ENCODE measurements at places on chromosomes 7 and 10.

DNA sequence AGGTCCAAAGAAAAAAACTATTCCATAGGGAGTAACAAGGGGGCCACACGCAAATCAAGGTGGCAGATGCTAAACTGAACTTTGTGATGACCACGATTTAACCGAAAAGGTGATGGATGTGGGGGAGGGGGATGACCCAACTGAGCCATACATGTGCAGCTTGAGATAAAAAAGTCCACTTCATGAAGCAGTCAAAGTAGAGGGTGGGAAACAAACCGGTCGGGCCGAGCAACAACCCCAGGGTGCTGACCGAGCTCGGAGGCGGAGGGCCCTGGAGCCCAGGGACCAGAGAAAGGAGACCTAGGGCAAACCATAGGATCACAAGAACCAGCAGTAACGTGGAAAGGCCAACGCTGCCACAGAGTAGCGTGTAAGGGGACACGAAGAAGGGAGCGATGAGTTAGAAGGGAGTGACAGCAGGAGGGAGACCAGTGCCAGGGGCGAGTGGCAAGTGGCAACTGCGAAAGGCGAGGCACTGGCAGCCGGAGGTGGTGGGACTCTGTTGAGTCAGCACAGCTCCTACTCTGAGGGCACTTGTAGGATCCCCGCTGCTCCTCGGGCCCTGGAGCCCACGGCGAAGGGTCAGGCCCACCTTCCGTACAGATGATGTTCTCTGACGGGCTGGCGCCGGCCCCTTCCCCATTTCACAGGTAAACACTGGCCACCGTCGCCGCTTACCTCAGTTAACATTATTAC is 540 bp downstream of the SNX13 start:
- peak; percentile 61 for DNase-seq

GRCh38 chr7:85773116-85773728 is 586.4 kb upstream of the SEMA3D start:
- no peak for DNase-seq

DNA sequence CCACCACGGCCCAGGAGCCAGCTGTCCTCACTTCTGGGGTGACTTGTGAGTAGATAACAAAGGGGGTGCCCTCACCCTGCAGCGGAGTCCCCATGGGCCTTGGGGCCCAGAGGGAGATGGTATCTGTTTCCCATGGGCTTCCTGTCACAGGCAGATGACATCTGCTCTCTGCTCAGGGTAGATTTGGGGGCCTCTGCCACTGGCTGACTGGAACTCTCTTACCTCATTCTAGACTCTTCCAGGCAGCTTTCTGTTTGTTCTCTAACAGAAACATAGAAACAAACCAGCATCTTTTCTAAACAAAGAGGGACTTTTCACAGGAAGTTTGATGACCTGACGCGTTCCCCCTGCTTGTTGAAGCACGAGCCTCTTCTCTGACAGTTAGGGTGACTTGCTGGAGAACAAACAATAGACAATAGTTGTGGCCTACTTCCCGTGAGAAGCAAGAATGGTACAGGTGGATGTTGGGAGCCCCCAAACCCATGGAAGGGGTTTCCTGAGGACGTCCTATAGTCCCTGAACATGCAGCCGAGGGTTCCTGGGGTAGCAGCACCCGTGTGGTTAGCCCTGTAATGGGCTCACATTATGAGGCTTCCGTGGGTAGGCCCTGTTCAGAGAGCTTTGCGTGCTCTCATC is 61.6 kb downstream of the GRK5 start:
- DNase-seq, result peak; percentile 42

DNA sequence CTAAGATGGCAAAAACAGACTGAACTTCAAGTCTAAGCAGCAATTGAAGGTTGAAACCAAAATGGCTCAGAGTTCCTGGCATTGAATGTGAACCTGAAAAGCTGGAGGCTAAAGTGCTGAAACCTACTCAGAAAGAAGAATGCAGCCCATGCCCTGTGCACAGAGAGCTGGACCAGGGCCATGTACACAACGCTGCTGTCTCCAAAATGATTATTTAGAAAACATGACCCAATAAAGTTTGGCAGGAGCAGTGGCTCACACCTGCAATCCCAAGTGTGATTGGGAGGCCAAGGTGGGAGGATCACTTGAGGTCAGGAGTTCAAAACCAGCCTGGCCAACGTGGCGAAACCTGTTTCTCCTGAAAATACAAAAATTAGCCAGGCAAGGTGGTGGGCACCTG is 158.9 kb downstream of the AKR1D1 start:
- no peak for DNase-seq

GRCh38 chr10:30554440-30554825 is 75.1 kb downstream of the LYZL2 start:
- DNase-seq, result no peak

DNA sequence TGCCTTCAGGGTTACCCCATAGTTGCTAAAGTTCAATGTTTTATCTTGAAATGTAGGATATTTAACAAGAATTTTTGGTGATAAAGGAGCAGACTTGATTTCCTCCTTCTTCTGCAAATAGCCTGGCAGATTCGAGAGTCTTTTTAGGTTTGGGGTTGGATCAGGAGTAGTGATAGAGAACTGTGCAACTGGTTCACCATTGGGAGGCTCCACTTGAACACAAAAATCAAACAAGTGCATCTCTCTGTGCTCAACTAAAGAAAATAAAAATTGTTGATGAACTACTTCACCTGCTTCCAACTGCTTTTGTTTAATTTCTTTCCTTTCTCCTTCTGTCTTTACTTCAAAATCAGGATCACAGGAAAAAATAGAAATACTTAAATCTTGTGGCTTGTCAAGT is 58.5 kb downstream of the MACC1 start:
- no peak for DNase-seq

GRCh38 chr7:80651471-80651870 is 13.0 kb downstream of the CD36 start:
- DNase-seq, result no peak

GRCh38 chr7:157514746-157515145 is 177.9 kb downstream of the DNAJB6 start:
- DNase-seq, result peak; percentile 22

DNA sequence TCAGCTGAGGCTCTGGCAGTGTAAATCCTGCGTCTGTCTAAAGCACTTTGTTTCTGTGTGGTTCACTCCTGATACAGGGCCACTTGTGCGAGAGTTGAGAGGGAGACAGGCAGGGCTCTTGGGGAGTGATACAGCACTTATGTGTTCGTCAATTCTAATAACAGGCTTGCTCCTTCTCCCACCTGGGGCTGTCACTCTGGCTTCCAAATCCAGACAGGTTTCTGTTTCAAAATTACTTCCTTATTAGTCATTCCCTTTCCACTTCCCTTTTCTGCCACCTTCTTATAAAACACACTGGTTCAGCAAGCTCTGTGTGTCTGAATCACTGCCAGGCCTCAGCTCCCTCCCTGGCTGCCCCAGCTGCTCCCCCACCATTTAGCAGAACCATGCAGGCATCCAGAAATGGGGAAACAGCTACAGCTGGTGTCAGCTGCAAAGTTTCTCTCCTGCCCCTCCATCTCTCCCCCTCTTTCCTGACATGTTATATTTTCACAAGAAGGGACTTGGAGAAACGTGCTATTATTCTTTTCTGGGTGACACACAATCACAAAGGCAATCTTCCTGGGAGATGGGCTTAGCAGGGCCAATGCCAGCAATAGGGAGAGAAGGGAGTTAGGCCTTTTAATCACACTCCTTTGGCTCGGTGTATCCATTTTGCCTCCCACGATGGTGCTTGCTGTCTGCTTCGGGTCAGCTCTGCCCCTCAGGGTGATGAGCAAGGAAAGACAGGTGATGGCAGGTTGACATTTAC is 58.4 kb upstream of the ZNRF2 start:
- peak; percentile 76 for DNase-seq

DNA sequence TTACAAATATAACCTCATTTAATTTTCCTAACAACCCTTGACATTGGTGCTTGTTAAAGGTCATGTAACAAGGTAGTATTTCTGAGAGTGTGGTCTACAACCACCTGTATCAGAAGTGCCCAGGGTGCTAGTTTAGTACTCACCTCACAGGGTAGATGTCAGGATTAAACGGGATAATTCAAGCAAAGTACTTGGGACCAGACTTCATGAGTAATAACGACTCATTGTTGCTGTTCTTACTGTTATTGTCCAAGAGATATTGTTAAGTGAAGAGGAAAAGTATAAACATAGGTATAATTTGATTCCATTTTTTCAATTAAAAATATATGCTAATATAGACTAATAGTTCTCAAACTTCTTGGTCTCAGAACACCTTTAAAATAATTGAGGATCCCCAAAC is 179.3 kb downstream of the WNT2 start:
- DNase-seq, result no peak

DNA sequence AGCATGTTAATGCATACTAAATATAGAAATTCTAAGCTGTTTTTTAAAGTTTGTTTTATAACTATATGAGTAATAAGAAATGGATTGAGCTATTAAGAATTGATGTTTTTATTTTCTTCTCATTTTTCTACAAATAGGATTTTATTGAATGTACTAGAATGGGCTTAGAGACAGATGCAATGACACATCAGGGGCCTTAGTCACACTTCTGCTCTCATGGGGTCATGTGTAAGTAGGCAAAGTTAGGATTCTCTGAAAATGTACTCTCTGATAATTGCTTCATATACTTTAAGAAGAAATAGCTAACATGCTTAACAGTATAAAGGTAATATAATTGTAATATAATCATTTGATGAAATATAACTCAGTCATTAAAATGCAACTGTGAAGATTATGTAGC is 154.6 kb downstream of the ZNF438 start:
- DNase-seq, result no peak

GRCh38 chr7:158382363-158383254 is 205.0 kb downstream of the PTPRN2 start:
- DNase-seq, result no peak

GRCh38 chr10:65265451-65265954 is 1660.3 kb upstream of the LRRTM3 start:
- no peak for DNase-seq

DNA sequence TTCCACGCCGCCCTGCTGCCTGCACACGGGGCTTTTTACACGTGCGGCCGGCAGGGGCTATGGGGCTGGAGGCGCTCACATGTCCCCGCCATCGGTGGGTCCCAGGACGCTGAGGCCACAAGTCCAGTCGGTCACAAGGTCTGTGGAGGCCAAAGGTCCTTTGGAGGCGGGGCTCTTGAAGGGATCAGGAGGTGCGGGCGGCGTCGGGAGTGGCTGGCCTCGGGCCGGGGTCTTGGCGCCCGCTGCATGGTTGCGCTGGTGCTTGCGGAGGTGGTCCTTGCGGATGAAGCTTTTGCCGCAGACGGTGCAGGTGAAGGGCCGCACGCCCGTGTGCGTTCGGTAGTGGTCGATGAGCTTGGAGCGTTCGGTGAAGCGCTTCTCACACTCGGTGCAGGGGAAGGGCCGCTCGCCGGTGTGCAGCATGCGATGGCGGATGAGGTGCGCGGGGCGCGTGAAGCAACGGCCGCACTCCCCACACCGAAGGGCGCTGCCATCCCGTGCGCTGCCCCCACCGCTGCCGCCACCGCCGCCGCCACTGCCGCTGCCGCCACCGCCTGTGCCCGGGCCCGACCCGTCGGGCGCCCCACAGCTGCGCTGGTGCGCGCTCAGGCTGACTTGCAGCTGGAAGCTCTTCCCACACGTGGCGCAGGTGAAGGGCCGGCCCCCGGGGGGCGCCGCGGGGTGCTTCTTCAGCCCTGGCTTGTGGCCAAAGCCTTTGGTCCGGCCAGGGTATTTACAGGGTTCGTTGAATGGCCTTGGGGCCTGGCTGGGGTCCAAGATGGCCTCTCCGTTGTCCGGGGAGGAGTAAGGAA is 13.7 kb upstream of the ZNF777 start:
- DNase-seq, result no peak

DNA sequence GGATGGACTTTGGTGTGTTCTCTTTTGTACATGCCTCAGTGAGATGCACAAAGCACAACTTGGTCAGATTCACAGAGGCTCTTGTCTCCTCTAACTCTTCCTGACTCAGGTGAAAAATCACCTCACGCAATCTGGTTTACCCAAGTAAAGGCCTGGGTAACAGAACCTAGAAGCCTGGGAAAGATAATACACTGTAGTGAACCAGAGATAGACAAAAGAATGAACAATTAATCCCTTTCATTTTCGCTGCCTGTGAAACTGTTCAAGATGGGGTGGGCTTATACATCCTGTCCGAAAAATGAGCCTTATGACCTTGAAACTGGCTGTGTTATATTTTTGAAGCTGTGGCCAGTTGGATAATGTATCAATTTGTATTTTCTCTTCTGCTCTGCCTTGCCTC is 678.9 kb upstream of the TEX47 start:
- no peak for DNase-seq

GRCh38 chr10:114472877-114473253 is 68.6 kb upstream of the AFAP1L2 start:
- no peak for DNase-seq

DNA sequence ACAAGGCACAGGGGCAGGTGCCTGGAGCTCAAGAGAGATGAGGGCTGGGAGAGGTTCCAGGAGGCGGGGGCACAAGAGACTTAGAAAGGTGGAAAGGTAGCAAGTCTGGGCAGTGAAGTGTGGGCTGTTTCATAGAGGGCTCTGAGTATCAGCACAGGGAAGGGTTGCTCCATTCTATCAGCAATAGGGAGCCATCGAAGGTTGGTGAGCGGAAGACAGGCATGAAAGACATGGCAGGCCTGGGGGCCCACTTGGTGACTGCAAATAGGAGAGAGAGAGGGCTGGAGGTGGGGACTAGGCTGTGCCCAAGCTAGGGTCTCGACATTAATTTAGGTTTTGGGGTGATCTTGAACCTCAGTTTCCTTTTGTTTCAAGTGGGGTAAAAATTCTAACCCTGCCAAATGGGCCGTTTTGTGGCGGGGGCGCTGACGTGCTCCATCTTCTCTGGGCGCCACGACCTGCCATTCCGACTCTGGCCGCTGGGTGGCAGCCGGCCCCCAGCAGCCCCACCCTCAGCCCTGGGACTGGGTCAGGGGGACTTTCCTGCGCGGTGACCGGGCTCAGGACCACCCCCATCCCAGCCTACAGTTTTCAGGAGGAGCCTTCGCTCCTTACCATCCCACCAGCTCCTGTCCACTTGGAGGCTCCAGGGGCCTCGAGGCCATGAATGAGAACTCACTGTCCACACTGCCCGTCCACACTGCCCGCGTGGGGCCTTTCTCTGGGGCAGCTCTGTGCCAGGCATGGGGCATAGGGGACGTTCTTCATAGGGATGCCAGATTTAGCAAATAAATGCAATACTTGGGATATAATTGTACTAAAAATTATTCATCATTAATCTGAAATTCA is 37.2 kb upstream of the PCBD1 start:
- peak; percentile 72 for DNase-seq

DNA sequence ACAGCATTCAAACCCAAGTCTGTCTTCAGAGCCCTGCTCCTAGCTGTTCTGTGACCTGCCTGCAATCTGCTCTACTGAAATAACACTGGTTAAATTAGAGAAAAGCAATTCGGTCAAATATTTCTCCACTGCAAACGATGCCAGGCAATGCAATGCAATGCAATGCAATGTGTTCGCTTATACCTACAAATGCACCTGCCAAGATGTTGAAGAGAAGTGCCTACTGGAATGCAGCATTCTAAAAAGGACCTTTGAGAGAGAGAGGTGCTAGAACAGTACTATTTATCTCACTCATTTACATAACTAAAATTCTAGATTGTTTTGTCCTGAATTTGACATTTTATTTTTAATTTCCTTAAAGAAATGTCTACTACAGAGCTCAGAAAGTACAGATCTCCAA is 157.3 kb upstream of the CDK1 start:
- no peak for DNase-seq
